ENCODE measurements at places on chromosomes 3 and 15. TPM values are rescaled to one million over a fixed set of nuclear protein-coding genes. Genes with fewer than 3 reads are reported as not detected.

ZNF280D gene
- total RNA-seq, result 60.9 TPM

MEIS2 gene
- total RNA-seq, result 54.0 TPM

PLA2G4D gene
- total RNA-seq, result not detected

EFHB gene
- 0.90 TPM for total RNA-seq

CFAP100 gene
- not detected for total RNA-seq

CIB1 gene
- 37.5 TPM for total RNA-seq
